NCI-H2107 (cell line): ENCODE measurements at places on chromosomes 7 and 10.

GRCh38 chr10:117552701-117553141 is 10.2 kb downstream of the EMX2 start:
- no peak for DNase-seq

DNA sequence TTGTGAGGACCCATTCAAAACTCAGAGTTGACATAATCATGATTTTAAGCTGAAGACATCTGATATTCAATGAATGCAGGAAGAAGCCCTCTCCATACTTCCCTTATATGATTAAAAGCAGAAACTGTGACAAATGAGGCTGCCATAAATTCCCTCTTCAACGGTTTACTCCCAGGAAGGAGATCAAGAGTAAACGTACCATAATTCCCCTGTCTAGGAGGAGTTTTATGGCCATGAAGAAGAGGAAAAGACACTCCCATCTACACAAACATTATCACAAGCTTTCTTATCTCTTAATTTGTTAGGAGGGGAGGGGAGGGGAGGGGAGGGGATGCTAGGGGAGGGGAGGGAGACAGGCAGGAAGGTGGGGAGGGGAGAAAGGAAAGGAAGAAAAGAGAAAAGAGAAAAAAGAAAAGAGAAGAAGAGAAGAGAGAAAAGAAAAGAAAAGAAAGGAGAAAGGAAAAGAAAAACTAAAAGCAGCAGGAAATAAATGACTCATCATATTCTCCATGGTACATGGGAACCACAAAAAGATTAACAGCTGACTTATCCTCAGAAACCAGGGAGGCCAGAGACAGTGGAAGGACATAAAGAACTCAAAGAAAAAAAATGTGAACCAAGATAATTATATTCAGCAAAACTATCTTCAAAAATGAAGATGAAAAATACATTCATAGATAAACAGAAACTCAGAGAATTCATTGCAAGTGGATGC is 121.6 kb downstream of the ALOX5 start:
- no peak for DNase-seq

GRCh38 chr7:158140538-158141220 is 446.9 kb downstream of the PTPRN2 start:
- no peak for DNase-seq

DNA sequence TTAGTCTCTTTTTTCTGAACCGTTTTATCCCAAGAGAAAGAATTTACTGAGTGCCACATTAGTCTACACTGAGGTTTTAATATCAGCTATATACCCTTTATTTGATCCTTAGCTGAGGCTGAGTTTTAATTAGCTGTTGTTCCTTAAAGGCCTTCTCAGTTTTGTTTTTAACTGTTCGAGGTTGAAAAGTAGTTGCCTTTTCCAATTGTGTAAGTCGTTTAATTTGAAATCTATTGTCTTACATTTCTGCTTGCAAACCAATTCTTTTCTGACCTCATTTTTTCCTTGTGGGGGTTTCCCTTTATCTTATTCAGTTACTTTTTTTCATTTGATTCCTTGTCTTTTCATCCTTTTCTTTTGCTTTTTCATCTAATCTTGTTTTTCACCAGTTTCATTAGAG is 30.8 kb downstream of the UMAD1 start:
- no peak for DNase-seq

- DNase-seq, result no peak
Measured at GRCh38 chr7:22343612-22344011, 13.3 kb downstream of the RAPGEF5 start.

DNA sequence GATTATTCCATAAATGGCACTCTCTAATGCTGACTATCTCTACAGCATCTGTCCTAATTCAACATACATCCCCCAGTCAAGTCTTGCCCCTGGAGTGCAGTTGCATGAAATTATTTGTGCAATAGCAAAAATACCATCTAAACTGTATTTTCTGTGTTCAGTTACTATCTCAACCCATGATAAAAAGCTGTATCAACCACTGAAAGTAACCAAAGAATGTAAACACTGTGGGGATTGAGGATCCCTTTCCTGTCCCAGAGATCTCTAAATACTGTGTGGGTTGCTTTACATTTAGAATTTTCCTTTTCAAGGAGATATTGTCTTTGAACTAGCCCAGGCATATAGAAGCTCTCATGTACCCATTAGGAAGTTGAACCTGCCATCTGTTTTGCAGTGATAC is 23.9 kb upstream of the DGKI start:
- no peak for DNase-seq

DNA sequence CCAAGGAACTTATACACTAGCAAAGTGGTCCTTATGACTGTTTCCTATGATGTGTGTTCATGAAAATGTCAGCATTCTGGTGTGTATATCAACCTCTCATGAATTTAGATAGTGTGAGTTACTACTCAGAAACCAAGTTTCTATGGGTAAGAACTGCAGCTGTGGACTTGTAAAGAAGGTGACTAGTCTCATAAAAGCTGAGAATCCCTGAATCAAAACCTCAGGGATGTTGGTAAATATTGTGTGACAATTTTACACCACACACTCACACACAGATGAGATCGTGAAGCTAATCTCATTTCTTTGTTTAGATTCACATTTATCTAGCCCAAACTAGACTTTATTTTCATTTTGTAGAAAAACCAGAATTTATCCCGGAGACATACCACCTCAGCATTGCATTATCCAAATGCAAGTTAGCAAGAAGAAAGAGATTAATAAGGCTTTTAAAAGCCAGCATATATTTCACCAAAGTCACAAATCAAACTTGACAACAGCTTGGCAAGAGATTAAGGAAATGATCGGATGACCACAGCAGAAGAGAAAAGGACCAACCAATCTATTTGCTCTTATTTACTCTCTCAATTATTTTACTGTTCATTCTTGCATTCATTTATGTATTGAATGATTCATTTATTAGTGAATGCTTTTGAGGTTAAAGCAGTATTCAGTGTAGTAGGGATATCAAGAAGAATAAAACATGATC is 92.9 kb downstream of the PLXDC2 start:
- no peak for DNase-seq

DNA sequence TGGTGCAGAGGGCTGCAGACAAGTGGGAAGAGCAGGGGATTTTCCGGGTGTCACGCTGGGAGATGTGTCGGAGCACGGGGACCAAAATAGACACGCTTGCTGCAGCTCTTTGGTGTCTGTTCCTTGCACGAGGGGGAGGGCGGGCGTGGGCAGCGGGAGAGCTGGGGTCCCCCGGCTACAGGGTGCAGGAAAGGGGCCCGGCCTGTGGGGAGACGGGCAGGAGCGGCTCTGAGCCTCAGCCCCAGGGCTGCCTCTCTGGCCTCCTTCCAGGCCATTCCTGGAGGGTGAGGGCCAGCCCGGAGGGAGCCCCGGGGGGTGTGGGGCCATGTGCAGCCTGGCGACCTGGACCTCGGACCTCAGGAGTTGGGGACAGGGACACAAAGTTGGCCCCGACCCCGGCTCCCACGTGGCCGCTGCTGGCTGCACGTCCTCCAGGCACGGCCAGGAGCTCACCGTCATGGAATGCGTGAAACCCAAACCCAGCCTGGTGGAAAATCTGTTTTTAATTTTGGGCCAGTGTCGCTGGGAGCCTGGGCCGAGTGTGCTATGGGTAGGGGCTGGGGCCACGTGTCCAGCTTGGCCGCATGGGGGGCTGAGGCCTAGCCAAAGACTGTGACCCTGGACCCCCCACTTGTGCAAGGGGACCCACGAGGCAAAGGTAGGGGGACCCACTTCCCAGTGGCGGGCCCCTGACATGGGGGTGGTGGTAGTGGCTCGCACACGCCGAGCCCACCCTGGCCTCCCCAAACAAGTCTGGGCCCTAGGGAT is 6.6 kb downstream of the TTYH3 start:
- DNase-seq, result no peak

GRCh38 chr10:44935201-44935965 is 24.2 kb upstream of the RASSF4 start:
- no peak for DNase-seq

DNA sequence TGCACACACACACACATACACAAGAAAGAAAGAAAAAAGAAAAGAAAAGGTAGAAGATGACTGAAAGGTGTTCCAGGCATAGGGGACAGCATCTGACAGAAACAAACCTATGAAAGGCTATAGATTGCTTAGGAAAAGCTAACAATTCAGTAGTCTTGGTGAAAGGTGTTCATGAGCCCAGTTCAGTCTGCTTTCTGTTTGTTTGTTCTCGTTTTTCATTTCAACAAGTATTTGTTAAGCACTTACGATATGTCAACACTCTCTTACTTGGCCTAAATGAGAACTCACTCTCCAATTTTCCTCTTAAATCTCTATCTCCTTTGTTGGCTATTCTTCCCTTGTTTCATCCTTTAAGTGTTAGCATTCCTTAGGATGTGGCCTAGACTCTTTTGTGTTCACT is 133.2 kb downstream of the GRM8 start:
- no peak for DNase-seq

- DNase-seq, result no peak
Measured at GRCh38 chr7:155825336-155825735, 13.1 kb upstream of the SHH start.

- DNase-seq, result no peak
Measured at GRCh38 chr10:114307731-114308130, 68.7 kb downstream of the VWA2 start.

DNA sequence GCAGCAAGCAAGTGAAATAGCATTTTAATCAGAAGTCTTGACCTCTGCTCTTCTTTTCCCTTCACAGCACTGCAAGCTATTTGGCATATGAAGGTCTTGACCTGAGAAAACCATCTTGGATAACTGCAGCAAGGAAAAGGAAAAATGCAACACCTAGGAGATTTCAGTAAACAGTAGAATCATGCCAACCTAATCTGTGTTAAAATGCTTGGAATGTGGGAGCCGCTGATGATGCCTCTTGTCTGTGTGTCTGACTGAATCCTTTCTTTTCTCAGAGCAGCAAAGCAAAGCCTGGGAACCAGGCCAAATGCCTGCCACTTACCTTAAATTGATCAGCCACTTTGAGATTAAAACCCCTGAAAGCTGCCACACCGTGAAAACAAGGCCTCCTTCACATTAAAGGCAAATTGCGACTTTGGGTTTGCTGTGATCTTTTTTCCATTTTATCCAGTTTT is 80.4 kb upstream of the CDK6 start:
- peak; percentile 2 for DNase-seq

- no peak for DNase-seq
Measured at GRCh38 chr10:48657416-48657815, 27.3 kb upstream of the WDFY4 start.

DNA sequence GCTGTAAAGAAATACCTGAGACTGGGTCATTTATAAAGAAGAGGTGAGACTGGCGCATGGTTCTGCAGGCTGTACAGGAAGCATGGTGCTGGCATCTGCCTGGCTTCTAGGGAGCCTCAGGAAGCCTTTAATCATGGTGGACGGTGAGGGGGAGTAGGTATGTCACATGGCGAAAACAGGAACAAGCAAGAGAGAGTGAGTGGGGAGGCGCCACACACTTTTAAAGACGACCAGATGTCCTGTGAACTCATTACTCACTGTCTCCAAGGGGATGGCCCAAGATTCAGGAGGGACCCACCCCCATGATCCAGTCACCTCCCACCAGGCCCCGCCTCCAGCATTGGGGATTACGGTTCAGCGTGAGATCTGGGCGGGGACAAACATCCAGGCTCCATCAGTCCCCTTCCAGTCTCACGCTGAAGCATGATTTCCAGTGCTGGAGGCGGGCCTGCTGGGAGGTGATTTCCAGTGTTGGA is 3.2 kb downstream of the ZNF316 start:
- DNase-seq, result no peak

GRCh38 chr10:132740588-132740987 is 45.4 kb downstream of the NKX6-2 start:
- DNase-seq, result no peak

GRCh38 chr7:127578036-127578684 is 7.2 kb downstream of the GCC1 start:
- DNase-seq, result no peak

GRCh38 chr10:126001576-126001975 is 105.2 kb downstream of the FANK1 start:
- DNase-seq, result no peak

DNA sequence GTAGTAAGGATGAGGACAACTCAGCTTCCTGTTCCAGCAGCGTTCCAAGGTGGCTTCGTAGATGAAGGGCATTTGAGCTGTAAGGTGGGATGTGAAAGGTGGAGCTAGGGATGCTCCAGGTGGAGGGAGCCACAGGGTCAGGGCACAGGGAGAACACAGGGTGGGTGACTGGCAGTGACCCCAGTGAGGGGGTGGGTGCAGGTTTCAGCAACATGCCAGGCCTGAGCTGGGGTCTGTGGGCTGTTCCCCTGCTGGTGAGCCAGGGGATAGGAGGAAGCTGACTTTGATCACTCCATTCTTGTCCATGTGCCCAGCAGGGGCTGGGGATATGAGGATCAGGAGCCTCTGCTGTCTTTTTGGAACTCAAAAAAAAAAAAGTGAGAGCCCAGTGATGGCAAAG is 33.2 kb downstream of the CDH23 start:
- DNase-seq, result no peak

DNA sequence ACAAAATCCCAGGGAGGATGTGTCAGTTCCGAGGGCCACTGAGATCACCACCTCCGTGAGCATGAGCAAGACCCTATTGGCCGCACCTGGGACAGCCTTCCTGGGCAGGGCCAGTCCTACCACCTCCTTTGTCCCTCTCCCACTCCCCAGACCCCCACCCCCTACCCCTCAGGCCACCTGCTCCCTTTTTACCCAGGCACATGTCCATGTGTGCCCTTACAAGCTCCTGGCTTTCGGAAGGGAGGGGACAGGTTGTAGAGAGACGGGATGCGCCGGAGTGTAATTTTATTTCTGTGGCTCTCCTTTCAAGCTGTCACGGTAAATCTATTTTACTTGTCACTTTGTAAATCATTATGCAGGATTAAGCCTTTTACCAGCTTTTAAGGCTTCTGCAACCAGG is 20.9 kb downstream of the ZMIZ1 start:
- no peak for DNase-seq

GRCh38 chr7:111527545-111527944 is 34.7 kb downstream of the IMMP2L start:
- DNase-seq, result no peak

DNA sequence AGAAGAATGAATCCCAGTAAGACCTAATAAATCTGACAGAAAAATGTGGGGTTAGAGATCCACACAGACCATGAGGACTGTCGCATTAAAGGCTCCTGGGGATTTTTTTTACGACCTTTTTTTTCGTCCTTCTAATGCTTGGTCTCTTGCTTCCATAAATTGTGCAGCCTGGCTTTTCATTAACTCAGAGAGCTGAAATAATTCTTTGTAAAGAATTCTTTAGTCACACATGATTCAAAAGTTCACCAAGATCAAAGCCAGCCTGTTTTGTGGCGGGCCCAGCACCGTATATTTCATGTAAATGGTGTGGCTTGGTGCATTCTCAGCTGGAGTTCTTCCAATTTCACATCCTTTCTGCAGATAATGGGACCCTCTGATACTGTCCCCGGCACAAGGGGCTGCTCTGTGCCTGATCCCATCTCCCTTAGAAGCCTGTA is 206.6 kb upstream of the BMPER start:
- no peak for DNase-seq
